Ascending aorta (tissue), 2 donors: ENCODE measurements at places on chromosomes 1 and 21. TPM values are rescaled to one million over a fixed set of nuclear protein-coding genes. Genes with fewer than 3 reads are reported as not detected.

DNA sequence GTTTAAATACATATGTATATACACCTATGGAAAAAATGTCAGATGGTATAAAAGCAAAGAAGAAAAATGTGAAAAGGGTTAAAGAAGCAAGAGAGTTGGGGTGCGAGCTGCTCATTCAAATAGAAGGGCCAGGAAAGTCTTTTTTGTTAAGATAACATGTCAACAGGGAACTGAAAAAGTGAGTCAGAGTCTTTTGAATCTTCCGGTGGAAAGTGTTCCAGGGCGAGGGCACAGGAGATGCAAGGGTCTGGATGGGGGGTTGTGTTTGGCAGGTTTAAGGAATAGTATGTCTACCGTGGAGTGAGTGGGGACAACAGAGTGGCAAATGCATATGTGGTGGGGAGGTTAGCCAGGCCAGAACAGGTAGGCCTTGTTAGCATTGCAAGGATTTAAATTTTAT is 22.2 kb upstream of the GNG12 start:
- DNase-seq: no peak

- DNase-seq: no peak
Measured at GRCh38 chr1:235279694-235280093, 48.3 kb downstream of the ARID4B start.

GRCh38 chr1:235075048-235075776 is 53.4 kb downstream of the TOMM20 start:
- peak; percentile 96 for DNase-seq

- no peak for DNase-seq
Measured at GRCh38 chr1:111600886-111601386, 18.7 kb upstream of the RAP1A start.

The ALPL gene
- 35.3 TPM for total RNA-seq

The ESPN gene
- 2.2 TPM for total RNA-seq

The WNT3A gene
- not detected for total RNA-seq

The ATP6V1G3 gene
- total RNA-seq: not detected

The TMEM39B gene
- 2.6 TPM for total RNA-seq

DNA sequence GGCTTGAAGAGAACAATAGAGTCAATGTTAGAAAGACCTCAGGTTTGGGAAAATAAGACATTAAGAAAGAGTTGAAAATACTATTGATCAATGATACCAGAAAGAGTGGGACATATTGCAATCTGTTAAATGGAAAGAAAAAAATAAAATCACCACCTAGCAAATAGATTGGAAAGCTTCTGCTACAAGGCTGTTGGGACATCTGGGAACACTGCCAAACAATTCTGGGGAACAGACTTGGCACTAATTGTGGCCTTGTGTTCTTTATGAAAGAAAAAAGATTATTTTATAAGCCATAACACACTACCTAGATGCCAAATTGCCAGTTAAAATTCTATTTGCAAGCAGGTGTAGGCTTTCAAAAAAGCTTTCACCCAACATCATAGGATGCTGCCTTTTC is 137.8 kb downstream of the TSEN15 start:
- no peak for DNase-seq

The RSPO1 gene
- total RNA-seq: not detected

GRCh38 chr1:26723013-26723991 is 27.5 kb downstream of the ARID1A start:
- peak; percentile 92 for DNase-seq

The DMRTA2 gene
- not detected for total RNA-seq

- no peak for DNase-seq
Measured at GRCh38 chr1:3195966-3196515, 127.0 kb downstream of the PRDM16 start.

DNA sequence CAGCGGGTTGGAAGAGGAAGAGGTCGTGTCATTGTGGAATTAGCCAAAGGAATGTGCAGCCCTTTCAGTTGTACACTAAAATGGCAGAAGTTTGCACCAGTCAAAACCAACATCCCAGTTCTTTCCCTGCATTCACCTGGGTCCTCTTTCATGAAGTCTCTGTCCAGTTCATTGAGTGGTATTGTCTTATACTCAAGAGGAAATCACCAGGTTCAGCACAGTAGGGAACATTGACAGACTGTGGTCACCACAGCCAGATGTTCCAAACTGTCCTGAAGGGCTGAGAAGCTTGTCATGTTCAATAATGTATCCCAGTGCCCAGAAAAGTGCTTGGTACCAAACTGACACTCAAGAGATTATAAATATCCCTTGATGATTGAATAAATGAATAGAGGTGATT is 131.6 kb downstream of the GLUL start:
- no peak for DNase-seq

DNA sequence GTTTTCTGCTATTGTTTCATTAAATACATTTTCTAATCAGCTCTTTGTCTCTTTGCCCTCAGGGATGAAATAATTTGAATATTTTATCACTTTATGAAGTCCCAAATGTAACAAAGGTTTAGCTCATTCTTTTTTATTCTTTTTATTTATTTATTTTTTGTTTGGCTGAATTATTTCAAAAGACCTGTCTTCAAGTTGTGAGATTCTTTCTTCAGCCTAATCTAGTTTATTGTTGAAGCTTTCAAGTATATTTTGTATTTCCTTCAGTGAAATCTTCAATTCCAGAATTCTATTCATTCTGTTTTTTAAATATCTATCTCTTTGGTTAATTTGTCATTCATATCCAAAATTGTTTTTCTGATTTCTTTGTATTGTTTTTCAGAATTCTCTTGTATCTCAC is 10.8 kb downstream of the LY9 start:
- no peak for DNase-seq

DNA sequence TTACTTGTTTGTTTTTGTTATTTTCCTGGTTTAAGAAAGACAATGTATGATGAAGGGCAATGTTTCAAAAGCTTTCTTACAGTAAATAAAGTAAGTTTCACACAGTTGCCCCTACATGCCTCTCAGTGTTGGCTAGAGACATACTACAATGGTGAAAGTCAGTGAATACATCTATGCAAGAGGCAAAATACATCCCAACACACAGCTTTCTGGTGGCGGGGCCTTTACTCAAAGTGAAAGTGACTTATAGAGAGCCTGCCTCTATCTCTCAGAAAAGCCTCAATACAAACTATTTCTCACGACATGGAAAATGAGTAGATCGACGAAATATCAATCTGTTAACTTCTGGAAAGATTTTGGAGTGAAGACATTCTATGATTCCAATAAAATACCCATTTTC is 122.3 kb downstream of the SLC30A10 start:
- DNase-seq: no peak

GRCh38 chr1:24525606-24526005 is 23.0 kb downstream of the RCAN3 start:
- DNase-seq: no peak

GRCh38 chr1:62295921-62296491 is 23.2 kb downstream of the KANK4 start:
- no peak for DNase-seq

GRCh38 chr1:230208619-230209261 is 141.7 kb downstream of the GALNT2 start:
- no peak for DNase-seq

The F13B gene
- total RNA-seq: not detected

GRCh38 chr1:119737040-119737682 is 25.4 kb downstream of the PHGDH start:
- DNase-seq: no peak

The VWA1 gene
- total RNA-seq: 79.0 TPM

The GFI1 gene
- not detected for total RNA-seq

DNA sequence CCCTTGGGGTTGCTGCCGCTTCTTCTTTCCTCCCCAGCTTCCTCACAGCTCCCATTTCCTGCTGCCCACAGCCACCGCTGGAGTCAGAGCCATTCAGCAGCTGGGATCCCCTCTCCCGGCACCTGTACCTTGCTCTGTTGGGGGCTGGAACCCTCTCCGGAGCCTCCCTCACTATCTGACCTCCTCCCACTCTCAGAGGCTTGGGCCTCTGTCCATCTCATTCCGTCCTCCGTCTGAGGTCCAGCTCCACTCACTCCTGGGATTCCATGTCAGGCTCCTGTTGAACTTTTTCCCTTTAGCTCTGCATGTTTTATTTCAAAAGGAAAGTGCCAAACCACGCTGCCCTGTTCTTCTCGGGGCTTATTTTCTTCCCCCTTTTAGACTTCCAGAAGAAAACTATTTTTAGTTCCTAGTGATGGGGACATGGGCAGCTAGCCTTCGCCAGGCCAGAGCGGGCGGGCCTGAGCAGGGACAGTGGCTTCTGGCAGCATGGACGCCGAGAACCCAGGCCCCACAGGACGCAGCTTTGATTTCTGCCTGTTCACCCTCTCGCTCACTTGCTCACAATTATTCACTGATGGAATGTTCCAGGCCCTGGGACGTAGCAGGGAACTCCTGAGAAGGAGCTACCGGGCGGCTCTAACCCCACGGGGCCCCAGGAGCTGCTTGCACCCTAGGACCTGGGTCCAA is 79.2 kb downstream of the ARHGEF10L start:
- no peak for DNase-seq

The SOD1 gene
- 87.7 TPM for total RNA-seq

DNA sequence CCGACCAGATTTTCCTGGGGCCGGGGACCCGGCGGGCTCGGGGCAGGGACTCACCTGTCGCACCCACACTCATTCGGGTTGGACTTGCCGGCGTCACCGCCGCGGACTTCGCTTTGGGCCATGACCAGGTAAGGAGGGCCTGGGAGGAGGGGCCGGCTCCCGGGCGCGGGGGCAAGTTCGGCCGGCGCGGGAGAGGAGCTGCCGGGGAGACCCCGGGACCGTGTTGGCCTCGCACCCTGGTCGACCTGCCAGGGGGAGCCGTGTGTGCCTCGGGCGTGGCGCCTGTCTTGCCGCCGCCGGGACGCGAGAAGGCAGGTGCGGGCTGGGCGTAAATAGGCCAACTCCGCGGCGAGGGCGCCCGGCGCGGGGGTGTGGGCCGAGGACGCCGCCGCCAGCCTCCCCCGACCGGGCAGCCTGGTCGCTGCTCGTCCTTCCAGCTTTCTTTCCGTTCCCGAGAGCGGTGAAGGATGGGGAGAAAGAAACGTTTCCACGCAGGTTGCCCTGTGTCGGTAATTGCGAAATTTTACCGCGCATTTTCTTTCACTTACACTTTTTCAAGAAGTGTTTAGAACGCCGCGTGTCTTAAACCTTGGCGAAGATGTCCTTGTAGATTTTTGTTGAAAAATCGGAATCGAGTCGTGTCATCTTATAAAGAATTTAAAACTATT is 558 bp downstream of the USP1 start:
- DNase-seq: no peak

- DNase-seq: no peak
Measured at GRCh38 chr1:155192346-155193274, 15.1 kb downstream of the THBS3 start.

DNA sequence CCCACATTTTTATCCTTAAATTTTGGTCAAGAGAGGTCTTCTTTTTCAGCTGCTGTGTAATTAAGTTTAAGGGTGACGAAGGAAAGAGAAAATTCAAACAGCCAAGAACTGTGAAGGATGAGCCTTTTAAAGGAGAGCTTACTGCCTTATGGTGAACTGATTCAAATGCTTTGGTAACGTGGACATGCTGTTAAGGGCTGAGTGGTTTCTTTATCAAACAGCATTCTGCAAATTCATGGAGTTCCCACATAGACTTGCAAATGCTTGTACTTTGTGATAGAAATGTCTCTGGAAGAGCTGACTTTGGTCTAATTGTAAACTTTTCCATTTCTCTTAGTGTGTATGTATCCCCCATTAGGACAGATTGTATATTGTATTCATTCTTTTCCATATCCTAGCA is 93.8 kb downstream of the CHD1L start:
- DNase-seq: no peak

The KLF17 gene
- total RNA-seq: not detected

DNA sequence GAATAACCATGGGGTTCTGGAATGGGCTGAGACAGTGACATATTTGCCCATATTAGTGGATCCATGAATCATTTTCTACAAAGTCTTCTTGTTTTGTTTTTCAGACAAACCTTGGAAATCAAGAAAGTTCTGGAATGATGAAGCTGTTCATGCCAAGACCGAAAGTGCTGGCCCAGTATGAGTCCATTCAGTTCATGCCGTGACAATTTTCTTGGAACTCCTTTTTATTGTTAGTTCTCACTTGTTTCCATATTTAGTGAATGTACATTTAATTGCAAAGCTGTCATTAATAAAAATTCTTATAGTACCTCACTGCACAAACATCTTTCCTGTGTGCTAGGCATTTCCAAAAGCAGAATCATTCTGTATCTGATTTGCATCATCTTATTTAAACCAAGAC is 100.6 kb upstream of the KCNJ15 start:
- DNase-seq: no peak

- no peak for DNase-seq
Measured at GRCh38 chr1:211548321-211549091, 30.5 kb downstream of the SLC30A1 start.

The RXRG gene
- total RNA-seq: not detected

DNA sequence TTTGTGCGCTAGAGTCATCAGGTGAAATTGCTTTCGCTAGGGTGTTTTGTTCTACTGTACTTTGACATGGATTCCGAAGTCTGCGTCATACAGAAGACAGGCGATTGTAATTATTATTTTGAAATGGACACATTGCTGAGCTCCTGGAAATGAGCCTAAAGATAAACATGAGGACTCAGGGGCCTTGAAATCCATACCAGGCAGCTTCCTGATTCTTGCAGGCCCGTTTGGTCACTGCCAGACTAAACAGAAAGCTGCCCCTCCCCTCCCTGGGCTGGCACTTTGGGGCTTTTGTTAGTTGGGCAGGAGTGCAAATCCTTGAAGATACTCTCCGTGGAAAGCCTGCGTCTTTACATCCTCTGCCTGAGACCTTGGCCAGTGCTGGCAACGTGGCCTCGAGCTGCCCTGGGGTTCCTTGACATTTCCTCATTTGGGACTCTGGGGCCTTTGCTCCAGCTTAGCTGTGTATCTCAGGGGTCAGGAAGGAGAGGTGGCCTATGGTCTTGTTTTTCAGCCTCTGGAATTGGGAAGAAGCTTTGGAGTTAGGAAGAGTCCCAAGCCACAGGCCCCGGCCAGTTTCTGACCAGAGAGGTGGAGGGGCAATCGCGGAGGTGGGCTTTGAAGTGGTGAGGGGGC is 26.9 kb upstream of the KCNE2 start:
- DNase-seq: no peak

DNA sequence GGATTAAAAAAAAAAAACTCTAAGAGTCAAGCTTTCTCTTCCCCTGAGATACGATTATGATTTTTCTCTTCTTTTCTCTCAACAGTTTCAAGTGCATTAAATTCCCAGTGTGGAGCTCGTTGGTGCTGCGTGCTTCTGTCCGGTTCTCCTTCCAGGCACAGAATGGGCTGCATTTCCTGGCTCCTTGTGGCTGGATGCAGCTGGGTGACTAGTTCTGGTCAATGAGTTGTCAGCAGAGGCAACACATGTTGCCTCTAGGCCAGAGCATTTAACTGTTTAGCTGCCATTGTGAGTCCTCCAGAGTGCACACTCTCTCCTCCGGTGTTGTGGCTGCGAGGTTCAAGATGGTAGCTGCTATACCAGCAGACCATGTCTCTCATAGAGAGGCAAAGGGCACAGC is 312.9 kb downstream of the RRAGC start:
- DNase-seq: no peak
